Activated naive CD4-positive, alpha-beta T cell treated with Interleukin-2 at 50 U/mL for 16 hours (primary cell): ENCODE measurements at places on chromosomes 2 and 18.

DNA sequence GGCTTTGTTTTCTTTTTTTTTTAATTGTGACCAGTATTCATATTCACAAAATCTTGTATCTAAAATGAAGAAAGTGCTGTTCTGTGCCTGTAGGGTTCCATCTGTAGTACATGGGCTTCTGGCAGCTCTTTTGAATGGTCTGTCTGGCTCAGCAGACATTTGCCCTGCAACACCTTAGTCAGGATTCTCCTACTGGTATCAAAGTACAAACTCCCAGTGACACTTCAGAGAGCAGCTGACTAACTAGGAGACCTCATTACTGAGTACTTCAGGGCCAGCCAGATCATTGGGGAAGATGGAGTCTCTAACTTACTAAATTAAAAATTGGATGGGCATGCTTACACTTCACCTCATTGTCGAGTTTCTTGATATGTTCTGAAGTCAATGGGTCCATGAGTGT lies 39.7 kb downstream of the GRHL1 start:
- no peak for DNase-seq

DNA sequence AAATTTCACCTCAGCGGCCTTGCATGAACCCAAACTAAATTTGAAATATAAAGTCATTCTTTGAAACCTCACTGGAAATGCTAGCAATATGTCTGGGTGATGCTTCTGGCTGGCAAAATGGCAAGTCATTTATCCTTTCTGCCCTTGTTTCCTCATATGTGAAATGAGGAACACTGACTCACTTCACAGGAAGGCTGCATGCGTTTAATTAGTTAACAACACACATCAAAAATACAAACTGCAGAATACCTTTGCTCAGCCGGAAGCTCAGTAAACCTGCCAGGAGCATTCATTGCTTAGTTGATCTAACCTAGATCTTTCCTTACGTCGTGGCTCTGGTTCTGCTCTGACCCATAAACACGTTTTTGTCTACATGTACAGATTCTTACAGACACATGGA lies 214.2 kb upstream of the ACVR2A start:
- no peak for DNase-seq

DNA sequence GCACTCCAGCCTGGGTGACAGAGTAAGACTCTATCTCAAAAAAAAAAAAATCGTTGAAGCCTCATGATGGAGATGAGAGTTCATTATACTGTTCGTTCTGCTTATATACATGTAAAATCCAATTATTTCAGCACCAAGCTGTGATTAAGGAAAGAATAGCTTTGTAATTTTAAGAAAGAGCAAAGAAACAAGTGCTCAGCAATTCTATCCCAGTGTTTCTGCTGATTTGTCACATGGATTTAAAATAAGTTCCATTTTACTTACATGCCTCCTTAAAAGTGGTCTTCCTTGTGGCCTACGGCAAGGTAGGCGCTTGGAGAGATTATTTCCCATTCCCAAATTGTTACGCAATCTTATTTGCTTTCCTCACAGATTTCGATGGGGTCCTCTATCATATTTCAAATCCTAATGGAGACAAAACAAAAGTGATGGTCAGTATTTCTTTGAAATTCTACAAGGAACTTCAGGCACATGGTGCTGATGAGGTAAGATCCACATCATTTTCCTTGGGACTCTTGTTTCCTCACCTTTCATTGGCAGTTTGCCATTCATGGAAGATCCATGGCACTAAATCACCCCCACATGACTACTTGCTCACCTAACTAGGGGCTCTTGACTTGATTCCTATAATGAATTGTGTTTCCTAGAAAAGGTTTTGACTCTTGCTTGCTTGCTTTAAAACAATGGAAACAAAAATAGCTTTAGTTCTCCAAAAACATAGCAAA lies 11.5 kb downstream of the ARPC2 start:
- no peak for DNase-seq

DNA sequence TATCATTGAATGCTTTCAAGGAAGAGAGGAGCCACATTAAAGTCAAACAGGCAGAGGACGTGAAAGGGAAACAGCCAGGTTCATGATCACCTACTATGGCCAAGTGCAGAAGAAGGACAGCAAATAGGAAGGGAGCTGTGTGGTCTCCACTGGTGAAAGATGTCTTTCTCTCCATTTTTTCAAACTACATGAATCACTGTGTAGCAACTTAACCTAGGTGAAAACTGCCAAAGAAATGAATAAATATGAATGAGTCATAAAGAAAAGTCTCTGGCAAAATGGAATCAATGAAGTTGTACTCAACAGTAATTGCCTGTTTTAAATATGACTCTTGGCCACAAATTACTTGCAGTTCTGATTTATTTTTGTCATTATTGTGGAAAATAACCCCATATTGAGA lies 452.6 kb upstream of the PKDCC start:
- no peak for DNase-seq

DNA sequence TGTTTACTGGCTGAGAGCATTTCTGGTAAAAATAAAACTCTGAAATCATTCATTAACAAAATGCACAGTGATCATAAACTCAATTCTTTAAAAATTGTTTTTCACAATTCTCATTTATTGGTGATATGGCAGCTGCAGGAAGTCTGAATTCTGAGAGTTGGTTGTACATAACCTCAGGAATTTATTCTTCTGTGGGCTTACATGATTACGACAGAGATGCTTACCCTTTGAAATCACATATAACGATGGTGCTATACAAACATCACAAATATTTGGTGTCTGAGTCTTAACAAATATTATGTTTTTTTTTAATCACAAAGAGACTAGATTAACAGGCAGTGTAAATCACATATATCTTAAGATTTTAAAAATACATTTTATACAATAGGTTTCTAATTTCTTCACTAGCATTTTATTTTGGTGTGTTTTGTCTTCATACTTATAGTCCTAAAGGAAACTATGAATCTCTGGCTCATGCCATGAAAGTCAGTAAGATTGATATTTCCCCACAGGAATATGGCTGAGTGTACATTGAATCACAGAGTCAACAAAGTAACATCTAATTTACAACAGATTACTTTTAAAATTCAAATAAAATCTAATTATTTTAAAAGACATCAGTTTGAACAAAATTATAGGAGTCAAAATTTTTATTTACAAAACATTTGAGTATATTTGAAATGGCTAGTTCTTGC lies 318.8 kb upstream of the THUMPD2 start:
- no peak for DNase-seq

GRCh38 chr18:77091366-77091765 lies 41.2 kb downstream of the MBP start:
- no peak for DNase-seq
